Dermis microvascular lymphatic vessel endothelial cell (primary cell): ENCODE measurements at places on chromosomes 7 and 10. TPM values are rescaled to one million over a fixed set of nuclear protein-coding genes. Genes with fewer than 3 reads are reported as not detected.

GRCh38 chr10:98344589-98345038, 70.4 kb downstream of the PYROXD2 start:
- DNase-seq = peak; percentile 77

SEC23IP gene
- total RNA-seq = 14.4 and 16.9 TPM in 2 replicates

- DNase-seq = peak; percentile 66
Measured at GRCh38 chr7:102836191-102836919, 76.4 kb upstream of the LRRC17 start.

GRCh38 chr7:82998436-82998835, 164.2 kb downstream of the PCLO start:
- no peak for DNase-seq

C7orf33 gene
- not detected in 2 replicates for total RNA-seq

DNA sequence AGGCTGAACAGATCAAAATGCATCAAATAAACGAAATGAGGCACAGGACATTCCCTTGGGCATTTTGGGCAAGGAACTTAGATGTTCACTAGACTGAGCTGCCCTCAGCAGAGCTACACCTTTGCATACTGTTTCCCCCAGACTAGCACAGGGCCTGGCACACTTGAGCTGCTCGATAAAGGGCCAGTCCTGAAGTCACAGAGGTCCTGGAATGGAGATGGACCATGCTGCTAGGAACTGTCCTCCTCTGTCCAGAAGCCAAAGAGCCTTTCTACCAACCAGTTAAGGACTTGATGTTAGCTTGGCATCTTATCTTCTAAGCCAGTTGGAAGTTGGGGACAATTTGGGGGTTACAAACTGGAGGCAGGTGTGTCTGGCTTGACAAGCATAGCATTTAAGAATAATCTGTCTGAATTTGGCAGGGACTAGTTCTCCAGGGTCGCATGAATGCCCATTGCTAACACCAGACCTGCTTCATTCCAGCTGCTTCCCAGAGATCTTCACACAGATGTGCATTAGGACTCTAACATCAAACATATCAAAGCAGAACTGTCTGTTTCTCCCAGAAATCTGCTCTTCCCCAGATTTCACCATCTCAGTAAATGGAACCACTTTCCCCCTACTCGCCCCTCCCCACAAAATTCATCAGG, 152.2 kb upstream of the PDE1C start:
- DNase-seq = no peak

GCK gene
- total RNA-seq = 0.26 and 0.38 TPM in 2 replicates

DNA sequence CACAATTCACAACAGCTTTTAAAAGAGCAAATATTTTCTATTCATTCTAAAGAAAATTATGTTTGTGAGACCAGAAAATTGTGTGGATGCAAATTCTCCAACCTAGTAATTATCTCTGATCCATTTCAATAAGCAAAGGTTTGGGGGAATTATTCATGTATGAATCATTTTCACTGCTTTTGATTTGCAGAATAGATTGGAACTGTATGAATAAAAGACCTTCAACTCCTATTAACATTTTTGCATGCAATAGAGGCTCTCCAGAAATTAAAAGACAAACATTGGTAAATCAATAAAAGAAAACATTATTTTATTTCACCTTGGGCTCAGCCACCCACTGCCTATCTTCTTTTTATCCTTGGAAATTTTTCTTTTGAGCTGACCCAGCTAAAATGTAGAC, 43.5 kb downstream of the FEZF1 start:
- DNase-seq = no peak

DNA sequence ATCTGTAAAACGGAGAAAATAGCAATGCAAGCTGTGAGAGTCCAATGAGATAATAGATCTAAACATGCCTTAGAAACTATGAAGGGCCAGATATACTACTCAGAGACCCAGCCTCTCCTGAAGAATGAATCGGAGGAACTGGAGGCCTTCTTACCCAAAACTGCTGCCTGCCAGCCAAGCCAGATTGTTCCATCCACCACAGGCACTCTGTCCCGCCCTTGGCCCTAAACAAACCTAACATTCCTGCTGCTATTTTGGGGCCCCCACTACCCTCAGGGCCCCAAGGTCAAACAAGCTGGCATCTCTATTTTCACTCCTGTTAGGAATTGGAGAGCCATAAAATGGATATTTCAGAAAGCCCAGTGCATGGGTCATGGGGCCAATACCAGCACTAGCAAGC, 48.0 kb upstream of the HMX3 start:
- DNase-seq = no peak

DNA sequence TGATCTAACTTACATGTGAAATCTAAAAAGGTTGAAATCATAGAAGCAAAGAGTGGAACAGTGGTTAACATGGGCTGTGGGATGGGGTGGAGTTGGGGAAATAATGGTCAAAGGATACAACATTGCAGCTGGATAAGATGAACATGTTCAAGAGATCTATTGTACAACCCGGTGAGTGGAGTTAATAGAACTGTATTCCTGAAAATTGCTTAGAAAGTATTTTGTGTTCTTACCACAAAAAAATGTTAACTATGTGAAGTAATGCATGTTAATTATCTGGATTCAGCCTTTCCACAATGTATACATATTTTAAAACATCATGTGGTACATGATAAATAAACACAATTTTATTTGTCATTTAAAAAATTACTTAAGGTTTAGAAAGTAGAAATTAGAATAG, 271.0 kb upstream of the LRRTM3 start:
- no peak for DNase-seq

GRCh38 chr7:115933471-115933870, 97.1 kb downstream of the TFEC start:
- DNase-seq = no peak

DNA sequence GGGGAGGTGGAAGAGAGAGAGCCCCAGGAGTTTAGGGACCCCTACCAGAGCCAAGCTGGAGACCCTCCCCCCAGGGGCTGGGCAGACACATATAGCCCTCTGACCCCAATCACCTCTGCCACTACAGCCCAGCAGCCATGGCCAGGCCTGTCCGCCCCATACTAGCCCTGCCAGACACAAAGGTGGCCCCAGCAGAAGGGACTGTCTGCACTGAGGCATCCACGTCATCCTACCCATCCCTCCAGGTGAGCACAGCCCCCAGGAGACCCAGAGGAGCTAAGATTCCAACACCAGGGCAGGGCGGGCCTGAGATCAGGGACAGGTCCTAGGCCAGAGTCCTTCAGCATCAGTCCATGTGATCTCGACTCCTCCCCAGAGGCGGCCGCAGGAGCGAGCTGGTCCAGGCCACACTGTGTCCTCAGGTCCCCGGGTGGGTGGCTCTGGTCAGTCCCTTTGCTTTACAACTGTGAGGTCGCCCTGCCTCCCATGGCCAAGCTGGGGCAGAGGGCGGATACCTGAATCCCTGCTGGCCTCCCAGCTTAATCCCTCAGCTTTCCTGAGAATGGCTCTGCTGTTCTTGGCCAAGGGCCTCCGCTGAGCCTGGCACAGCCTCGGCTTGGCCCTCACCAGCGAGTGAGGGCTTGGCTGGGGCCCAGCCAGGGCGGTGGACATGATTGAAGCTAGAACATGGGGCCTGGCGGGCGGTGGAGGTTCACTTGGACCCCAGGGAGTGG, 14.3 kb upstream of the ELN start:
- no peak for DNase-seq

PDE6C gene
- not detected in 2 replicates for total RNA-seq

DNA sequence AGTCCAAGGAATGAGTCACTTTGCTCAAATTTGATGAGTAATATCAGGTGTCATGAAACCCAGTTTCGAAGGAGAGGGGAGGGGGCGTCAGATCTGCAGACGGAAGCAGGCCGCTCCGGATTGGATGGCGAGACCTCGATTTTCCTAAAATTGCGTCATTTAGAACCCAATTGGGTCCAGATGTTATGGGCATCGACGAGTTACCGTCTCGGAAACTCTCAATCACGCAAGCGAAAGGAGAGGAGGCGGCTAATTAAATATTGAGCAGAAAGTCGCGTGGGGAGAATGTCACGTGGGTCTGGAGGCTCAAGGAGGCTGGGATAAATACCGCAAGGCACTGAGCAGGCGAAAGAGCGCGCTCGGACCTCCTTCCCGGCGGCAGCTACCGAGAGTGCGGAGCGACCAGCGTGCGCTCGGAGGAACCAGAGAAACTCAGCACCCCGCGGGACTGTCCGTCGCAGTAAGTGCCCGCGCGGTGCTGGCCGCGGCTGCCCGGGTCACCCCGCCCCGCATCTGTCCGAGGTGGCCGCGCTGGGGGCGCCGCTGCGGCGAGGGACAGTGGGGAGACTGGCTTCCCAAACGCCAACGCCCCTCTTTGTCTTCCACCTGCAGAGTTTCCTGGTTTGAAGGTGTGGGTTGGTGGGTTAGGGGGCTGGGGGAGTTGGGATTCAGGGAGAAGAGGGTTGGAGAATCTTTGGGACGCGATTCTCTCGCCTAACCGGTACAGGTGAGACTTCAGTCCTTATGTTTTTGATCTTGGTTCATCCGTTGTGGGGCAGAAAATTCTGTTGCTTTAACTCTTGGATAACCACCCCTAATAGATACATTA, at the start of gene TAC1:
TAC1 (plus strand) TSS at position 351 of the 829 bp plus-strand sequence. CDS start 527 bp downstream, outside the sequence.
- no peak for DNase-seq

CTAGE15 gene
- 0.13 TPM in 1 of 2 replicates, not detected in the other for total RNA-seq

- DNase-seq = no peak
Measured at GRCh38 chr7:69518705-69519077, 79.6 kb upstream of the AUTS2 start.

SNX10 gene
- 2.7 and 3.3 TPM in 2 replicates for total RNA-seq
